Skeletal muscle cell (primary cell): ENCODE measurements at places on chromosomes 7 and 10.

DNA sequence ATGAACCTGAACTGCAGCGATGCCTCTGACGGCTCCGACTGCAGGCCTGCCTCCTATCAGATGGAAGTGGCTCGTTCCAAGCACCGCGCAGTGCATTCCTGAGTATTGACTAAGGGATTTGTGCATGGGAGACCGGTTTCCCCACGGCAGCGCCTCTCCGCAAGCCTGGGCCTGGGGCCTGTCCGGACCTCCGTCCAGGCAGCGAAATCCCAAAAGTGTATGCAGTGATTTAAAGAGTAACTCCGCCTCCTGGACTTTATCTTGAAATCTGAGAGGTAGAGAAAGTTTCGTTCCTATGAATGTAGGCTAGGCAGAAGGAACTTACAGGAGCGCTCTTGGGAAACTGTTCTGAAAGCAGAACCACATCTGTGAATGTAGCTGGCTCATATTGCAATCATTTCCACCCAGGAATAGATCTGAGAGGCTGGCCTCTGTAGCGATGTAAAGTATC is 106.2 kb upstream of the CELF2 start:
- DNase-seq, result peak; percentile 81

- DNase-seq, result no peak
Observed at GRCh38 chr7:127844707-127845331, 186.4 kb downstream of the LRRC4 start.

DNA sequence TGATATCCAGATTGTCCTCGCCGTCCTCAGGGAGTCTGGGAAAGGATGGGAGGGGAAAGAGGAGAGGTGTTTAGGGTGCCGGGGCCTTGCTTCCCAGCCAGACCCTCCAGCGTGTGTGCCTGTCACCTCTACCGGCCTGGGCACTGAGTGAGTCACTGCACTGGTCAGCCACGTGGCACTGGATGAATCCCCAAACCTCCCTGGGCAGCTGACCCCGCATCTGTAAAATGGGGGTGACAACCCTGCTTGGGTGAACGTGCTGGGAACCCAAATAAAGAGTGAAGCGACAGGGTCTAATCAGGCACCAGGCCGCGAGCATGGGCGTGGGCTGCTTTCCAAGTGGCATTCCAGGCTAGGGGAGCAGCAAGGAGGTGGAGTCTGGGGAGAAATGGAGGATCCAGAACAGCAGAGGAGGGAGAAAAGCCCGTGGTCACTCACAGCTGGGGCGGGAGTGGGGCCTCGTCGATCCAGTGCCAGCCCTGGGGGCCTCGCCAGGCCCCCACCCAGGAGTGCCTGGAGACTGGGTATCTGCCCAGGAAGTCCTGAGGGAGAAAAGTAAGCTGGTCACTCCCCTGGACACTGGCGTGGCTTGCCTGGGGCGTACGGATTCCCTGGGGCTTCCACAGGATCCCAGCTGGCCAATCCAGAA is 29.7 kb downstream of the KLRG2 start:
- DNase-seq, result no peak

GRCh38 chr7:24325708-24326107 is 41.7 kb downstream of the NPY start:
- no peak for DNase-seq

DNA sequence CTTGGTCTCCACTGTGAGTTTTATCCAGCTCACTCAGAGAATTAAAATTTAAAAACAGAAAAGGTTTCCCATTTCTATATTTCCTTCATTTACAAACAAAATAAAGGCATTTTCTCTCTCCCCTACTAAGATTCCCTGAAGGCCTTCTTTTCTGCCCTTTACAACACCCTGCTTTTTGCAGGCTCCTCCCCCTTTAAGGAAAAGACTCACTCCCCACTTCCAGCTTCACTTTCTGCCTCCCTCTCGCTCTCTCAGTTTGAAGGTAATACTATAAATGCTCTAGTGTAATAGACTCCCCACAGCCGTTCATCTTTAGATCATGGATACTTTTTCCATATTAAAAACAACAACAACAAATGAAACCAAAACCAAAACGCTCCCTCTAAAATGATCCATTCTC is 53.3 kb downstream of the CDHR3 start:
- no peak for DNase-seq

DNA sequence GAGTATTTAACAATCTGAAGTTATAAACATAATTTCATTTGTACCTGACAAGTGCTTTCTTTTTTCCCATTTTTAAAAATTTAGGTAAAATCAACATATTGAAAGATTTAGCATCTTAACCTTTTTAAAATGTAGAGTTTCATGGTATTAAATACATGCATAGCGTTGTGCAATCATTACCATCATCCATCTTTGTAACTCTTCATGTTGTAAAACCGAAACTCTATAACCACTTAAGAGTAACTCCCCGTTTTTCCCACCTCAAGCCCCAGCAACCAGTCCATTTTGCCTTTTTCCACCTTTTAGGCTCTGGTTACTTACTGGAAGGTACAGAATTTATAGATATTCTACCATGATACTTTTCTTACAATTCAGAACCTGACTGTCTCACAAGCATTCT is 892.5 kb downstream of the DNAJB9 start:
- no peak for DNase-seq

DNA sequence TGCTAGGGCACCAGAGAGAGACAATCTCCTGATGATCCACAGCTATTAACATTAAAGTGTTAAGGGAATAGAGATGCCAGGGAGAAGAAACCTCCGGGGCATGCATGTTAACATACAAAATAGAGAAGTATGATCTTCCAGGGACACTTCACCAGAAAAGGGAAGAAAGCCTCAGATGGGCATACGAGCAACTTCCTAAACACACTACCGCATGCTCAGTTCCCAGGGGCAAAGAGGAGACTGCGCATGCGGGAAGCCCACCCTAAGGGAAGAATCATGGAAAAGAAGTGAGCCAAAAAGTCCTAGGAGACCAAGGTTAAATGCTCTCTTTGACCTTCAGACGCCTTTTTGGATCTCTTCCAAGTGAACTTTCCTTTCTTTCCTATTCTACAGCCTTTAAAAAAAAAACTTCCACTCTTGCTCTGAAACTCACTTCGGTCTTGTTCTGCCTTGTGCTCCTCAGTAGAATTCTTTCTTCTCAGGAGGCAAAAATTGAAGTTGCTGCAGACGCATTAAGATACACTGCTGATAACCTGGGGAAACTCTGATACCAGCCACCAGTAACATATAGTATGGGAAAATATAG is 1211.3 kb downstream of the REEP3 start:
- no peak for DNase-seq

DNA sequence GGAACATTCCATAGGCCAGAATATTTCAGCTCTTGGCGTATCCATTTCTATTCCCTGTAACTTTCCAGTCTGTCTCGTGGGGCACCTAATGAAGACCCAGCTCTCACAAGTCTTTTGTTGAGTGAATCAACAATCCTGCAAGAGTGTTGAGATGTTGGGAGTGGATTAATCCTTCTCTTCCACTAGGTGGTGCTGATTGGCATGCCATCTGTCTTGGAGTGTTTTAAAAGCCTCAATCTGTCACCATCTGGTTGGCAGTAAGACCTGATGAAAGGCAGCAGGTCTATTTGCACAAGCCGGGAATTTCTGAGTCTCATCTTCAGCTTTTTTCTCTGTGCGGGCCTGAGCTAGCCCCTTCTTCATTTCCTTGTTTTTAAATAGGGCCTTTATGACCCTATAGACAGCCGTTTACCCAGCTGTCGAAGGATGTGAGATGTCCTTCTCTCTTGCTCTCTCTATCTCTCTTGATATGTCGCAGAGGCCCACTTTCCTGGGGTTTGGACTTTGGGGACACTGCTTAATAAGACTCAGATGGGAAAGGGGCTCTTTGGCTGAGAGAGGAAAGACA is 180.5 kb downstream of the ZNF365 start:
- DNase-seq, result peak; percentile 35

GRCh38 chr7:91043924-91044645 is 220.1 kb upstream of the FZD1 start:
- no peak for DNase-seq

- no peak for DNase-seq
Observed at GRCh38 chr10:97412891-97413304, 11.8 kb upstream of the RRP12 start.

DNA sequence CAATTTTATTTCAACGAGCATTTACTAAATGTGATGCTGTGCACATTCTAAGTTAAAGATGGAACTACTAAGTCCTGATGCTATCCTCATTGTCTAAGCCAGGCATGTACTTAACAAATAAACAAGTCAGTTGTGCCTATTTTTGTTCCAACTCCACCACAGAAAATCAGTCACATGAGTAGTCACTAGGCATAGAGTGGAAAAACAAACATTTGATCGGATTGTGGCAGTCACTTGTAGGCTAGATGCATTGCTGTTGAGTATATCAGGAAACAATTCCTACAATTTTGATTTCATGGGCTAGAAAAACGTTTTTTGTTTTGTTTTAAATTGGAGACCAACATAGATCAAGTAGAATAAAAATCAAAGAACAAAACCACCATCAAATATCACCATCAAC is 177.6 kb upstream of the SLC25A13 start:
- no peak for DNase-seq

GRCh38 chr7:4123346-4123745 is 558.7 kb upstream of the FOXK1 start:
- no peak for DNase-seq

DNA sequence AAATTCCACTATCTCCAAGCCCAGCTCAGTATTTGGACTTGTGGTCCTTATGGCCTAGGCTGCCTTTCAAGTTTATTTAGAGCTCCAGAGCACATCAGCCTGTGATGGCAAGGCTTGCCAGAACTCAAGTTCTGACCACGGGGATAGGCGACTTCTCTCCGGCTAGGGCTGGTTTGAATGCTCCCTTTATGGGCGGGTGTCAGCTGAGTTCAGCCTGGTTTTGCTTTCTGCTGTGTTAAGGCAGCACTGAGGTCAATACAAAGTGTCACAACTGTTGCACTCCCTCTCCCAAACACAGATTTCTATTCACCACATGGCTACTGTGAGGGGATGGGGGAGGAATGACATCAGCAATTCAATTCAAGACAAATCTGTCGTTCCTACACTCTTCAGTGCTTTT is 318.1 kb upstream of the MYO3A start:
- no peak for DNase-seq

DNA sequence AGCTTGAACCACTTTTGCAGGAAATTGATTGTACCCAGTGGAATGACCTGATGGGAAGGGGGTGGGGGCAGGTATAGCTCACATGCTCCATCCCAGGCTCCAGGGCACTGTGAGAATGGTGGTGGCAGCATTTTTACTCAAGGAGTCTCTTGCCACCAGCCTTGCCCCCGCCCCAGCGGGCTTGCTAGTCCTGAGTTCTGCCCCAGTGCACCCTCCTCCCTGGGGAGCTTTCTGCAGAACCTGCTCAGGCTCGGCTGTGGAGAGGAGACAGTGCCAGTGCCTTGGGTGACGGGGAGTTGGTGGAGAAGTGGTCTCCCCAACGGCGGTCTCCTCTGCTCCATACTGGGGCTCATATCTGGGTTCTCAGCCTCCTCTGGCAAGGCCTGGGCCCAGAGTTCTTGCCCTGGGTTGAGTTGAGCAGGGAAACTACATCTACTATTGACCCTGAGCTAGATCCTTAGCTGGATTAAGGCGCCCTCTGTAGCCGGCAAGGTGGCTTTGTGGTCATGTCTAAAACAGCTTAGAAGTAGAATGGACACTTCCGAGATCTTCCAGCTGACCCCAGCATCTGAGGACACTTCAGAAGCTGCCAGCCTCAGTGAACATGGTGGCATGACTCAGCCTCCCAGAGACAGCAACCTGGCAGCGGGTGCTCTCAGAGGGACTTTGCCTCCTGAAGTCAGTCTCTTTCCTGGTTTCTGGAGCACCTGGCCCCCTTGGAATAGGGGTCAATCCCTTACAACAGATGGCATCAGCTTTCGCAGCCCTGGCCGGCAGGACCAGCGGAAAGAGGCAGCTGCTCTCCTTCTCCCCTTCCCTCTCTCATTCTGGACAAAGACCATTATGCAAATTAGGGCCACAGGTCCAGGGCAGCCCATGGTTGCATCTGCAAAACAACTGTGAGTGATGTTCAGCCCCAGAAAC is 363.4 kb upstream of the MKI67 start:
- no peak for DNase-seq

GRCh38 chr7:155576416-155576815 is 30.1 kb upstream of the CNPY1 start:
- no peak for DNase-seq

GRCh38 chr7:7966141-7966734 is 2.4 kb upstream of the GLCCI1 start:
- no peak for DNase-seq

DNA sequence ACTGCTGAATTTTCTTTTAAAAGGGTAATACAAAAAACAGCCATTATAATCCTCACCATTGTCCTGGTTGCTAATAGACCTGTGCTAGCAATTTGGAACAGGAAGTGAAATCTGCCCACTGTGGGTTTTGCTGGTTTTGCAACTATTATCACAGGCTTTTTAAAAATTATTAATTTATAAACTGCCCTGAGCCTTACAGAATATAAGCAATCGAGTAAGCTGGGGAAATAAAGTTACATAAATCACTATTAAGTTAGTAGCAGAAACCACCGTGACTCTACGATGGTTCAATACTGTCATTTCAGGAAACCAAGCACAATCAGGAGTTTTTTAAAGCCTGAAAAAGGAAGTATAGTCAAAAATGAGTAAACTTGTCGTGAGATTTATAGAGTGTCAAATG is 62.3 kb downstream of the TMEM26 start:
- DNase-seq, result no peak

- no peak for DNase-seq
Observed at GRCh38 chr7:79452495-79453265, 787 bp downstream of the MAGI2 start.

DNA sequence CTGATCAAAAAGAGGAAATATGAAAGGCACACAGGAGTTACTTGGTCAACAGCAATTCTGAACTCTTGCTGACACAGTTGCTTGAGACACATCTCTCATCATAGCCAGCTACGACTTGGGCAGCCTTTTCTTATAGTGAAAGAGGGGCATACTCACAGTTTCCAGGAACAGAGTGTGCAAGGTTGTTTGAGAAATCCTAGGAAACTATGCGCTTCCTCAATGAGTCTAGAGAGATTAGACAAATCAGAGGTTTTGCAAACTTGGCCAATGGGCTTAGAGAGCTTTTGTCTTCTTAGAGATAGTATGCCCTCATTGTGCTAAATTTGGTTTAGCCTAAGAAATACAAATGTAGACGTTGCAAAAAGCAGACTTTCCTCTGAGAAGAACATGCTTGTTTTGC is 370.4 kb downstream of the HGF start:
- DNase-seq, result no peak

DNA sequence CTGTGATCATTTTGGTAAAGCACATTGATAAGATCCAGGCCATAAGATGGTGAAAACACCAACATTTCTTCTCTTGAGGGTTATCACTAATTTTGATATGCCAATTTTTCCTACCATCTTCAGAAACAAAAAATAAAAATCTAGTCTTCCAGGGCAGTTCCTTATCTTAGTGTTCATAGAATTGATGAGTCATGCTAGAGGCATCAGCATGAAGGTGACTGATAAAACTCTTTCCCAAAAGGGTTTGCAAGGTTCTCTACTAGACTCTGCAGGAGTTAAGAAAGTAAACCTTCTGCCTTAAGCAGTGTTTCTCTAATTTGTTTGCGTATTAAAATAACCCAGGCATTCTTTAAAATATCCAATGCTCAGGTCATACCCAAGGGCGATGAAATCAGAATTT is 483.1 kb upstream of the CNTNAP2 start:
- no peak for DNase-seq

GRCh38 chr7:86978808-86979506 is 80.5 kb downstream of the ELAPOR2 start:
- no peak for DNase-seq

- DNase-seq, result no peak
Observed at GRCh38 chr10:60444494-60445064, 54.9 kb upstream of the ANK3 start.
